Activated CD4-positive, alpha-beta memory T cell treated with anti-CD3 and anti-CD28 coated beads for 36 hours (primary cell): ENCODE measurements at places on chromosomes 4 and X. TPM values are rescaled to one million over a fixed set of nuclear protein-coding genes. Genes with fewer than 3 reads are reported as not detected.

Gene AWAT2
- not detected for total RNA-seq

DNA sequence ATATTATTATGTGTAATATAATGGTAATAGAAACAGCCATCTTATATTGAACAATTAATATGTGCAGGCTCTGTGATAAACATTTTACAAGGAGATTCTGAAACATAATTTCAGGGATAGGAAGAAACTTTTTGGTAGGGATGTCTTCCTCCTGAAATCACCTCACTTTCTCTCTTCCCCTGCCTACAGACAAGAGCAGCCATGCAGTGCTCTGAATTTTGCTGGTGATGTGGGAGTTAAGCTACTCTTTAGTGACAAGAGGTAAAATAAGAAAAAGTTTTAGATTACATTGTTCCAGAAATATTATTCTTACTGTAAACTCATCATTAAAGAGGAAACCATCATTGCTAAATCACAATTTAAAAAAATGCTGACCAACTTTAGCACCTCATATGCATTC, 36.1 kb downstream of the LARP7 start:
- no peak overlapping the region for H3K4me3 ChIP-seq
- H3K27me3 ChIP-seq, result no peaks in the 10 kb centered on the region

DNA sequence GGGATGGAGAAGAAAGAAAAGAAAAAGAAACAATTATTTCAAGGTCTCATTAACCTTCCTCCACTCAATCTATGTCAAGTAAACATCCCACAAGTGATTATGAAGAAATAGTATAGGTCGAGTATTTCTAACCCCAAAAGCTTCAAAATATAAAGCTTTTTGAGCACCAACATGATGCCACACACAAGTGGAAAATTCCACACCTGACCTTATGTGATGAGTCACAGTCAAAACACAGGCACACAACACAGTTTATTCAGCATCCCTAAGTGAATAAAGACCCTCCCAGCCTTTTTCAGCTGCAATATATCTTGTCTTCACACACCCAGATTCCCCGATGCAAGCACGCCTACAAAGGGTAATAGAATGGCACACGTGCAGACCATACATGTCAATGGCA, 51.7 kb upstream of the VEGFC start:
- no peak overlapping the region for H3K27ac ChIP-seq
- H3K4me1 ChIP-seq, result no peaks in the 10 kb centered on the region
- H3K27me3 ChIP-seq, result no peaks in the 10 kb centered on the region
- H3K4me3 ChIP-seq, result no peak overlapping the region

DNA sequence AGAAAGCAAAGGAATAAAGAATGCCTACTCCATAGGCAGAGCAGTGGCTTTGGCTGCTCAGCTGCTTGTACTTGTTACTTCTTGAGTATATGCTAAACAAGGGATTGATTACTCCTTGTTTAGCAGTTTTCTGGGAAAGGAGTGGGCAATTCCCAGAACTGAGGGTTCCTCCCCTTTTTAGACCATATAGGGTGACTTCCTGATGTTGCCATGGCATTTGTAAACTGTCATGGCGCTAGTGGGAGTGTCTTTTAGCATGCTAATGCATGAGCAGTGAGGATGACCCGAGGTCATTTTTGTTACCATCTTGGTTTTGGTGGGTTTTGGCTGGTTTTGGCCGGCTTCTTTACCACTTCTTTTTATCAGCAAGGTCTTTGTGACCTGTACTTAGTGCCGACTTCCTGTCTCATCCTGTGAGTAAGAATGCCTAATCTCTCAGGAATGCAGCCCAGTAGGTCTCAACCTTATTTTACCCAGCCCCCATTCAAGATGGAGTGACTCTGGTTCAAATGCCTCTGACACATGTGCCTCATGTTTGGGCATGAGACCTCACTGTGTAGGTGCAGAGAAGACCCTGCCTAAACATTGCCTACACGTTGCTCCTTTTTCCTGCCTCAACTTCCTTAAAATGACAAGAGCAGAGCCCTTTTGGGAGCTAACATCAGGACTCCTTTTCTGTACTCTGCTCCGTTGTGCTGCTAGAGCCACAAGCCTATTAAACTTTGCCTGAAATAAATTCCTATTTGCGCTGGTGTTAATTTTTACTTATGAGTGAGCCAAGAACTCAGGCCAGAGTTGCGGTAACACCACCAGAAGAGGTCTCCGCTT, 21.0 kb upstream of the UBA6 start:
- H3K36me3 ChIP-seq, result peaks cover 16% of the 10 kb centered on the region
- DNase-seq, result no peak
- H3K27ac ChIP-seq, result no peak overlapping the region
- H3K4me3 ChIP-seq, result no peak overlapping the region

GRCh38 chrX:38959736-38960135, 158.5 kb downstream of the MID1IP1 start:
- H3K27ac ChIP-seq, result no peak overlapping the region
- DNase-seq, result no peak
- no peak overlapping the region for H3K4me3 ChIP-seq
- no peaks in the 10 kb centered on the region for H3K4me1 ChIP-seq
- H3K36me3 ChIP-seq, result peaks cover 7% of the 10 kb centered on the region
- H3K27me3 ChIP-seq, result no peaks in the 10 kb centered on the region

DNA sequence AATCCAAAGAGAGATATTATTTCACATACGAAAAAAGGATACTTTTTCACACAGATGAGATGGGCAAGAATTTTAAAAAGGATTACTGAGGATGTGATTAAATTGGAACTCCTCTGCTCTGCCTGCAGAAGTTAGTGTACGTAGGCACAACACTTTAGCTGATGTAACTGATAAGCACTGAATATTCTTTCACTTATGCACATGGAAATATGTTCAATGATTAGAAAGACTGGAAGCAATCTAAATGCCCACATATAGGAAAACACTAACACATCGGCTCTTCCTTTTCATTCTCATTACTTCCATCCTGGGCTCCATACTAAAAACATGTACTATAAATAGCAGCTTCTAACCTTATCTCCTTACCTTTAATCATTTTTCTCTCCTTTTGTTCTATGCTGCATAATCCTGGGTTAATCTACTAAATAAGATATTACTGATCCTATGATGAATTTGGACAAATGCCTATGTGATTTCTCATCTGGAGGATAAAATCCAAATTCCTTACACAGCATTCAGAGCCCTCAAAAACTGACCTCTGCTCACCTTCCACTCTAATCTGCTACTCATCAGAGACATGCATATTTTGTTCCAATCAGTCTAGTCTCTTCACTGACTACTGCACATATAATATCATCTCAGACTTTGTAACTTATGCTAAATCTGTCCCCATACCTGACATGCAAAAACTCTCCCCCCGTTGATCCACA, 197.8 kb downstream of the PDGFC start:
- DNase-seq, result no peak
- H3K36me3 ChIP-seq, result no peaks in the 10 kb centered on the region
- H3K27ac ChIP-seq, result no peak overlapping the region
- H3K4me1 ChIP-seq, result no peaks in the 10 kb centered on the region

Gene KLB
- total RNA-seq, result not detected

DNA sequence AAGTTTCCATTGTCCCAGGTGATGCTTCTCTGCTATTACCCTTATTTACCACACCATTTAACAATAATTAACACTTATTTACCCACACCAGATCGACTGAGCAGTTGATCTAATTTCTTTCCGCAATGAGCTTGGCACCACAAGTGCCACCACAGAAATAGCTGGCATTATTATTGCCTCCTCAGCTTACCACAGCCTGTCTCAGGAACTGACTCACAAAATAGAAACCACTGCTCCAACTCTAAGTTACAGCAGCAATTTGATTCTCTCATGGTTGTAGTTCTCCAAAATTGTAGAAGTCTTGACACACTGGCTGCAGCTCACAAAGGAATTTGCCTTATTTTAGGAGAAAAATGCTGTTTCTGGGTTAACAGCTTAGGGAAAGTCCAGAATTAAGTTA, 22.5 kb downstream of the ZNF721 start:
- peaks cover 29% of the 10 kb centered on the region for H3K4me1 ChIP-seq
- peak; percentile 19 for DNase-seq
- H3K27me3 ChIP-seq, result no peaks in the 10 kb centered on the region
- no peak overlapping the region for H3K4me3 ChIP-seq
- peaks cover 53% of the 10 kb centered on the region for H3K36me3 ChIP-seq

DNA sequence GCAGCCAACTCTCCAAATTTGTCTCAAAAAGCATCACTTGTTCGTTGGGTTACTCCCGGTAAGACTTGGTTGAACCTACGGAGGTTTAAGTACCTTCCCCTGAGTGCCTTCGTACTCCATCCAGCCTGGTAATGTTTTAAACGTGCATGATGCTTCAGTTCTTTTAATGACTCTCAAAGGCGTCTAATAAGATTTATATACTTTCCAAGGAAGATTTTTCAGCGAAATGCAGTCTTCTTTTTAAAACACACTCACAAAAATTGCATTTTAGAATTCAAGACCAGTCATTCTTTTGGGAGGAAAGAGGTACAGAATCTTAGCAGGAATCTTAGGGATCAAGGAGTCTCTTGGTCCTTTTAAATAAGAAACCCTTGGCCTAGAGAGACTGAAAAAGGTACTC, 430 bp upstream of the TRPC3 start:
- H3K27ac ChIP-seq, result no peak overlapping the region
- H3K4me3 ChIP-seq, result peak overlapping the region; percentile 70
- no peak for DNase-seq
- H3K4me1 ChIP-seq, result peaks cover 9% of the 10 kb centered on the region

GRCh38 chr4:71444395-71444794, 105.6 kb downstream of the SLC4A4 start:
- no peak overlapping the region for H3K27ac ChIP-seq
- no peak for DNase-seq

- no peaks in the 10 kb centered on the region for H3K36me3 ChIP-seq
- H3K27ac ChIP-seq, result no peak overlapping the region
- peaks cover 4% of the 10 kb centered on the region for H3K27me3 ChIP-seq
- no peak for DNase-seq
- no peaks in the 10 kb centered on the region for H3K4me1 ChIP-seq
- no peak overlapping the region for H3K4me3 ChIP-seq
Measured at GRCh38 chr4:44583393-44583792, 68.0 kb downstream of the YIPF7 start.

Gene CD40LG
- total RNA-seq, result 153 TPM

Gene VSIG1
- total RNA-seq, result 1.2 TPM

DNA sequence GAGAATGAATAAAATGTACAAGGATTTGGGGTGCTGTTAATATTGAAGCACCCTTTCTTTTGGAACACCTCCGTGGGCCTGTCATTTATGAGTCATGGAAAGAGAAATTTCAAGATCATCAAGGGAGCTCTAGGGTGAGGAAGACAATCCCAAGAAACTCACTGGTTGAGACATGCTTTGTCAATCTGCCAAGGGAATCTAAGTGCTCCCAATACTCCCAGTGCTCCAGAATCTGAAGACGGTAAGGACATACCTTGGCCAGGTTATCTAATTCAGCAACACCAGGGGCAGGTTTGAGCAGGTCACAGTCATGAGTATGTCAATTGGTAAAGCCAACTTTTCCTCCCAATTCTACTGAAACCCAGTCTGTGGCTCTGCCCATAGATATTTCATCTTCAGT, 556.4 kb upstream of the CPEB2 start:
- no peak overlapping the region for H3K27ac ChIP-seq
- no peaks in the 10 kb centered on the region for H3K27me3 ChIP-seq
- no peak for DNase-seq
- H3K4me1 ChIP-seq, result no peaks in the 10 kb centered on the region
- H3K4me3 ChIP-seq, result no peak overlapping the region

DNA sequence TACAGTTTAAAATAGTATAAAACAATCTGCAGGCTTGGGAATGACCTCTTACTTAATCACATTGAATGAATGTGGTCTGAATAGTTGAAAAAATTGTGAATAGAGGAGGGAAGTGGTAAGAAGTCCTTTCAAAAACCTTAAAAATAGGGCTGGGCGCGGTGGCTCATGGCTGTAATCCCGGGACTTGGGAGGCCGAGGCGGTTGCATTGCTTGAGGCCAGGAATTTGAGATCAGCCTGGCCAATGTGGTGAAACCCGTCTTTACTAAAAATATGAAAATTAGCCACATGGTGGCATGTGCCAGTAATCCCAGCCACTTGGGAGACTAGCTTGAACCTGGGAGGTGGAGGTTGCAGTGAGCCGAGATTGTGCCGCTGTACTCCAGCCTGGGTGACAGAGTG, 36.5 kb downstream of the HERC3 start:
- peaks cover 29% of the 10 kb centered on the region for H3K4me1 ChIP-seq
- no peaks in the 10 kb centered on the region for H3K27me3 ChIP-seq
- H3K4me3 ChIP-seq, result no peak overlapping the region
- peaks cover 27% of the 10 kb centered on the region for H3K36me3 ChIP-seq
- DNase-seq, result no peak
- no peak overlapping the region for H3K27ac ChIP-seq

DNA sequence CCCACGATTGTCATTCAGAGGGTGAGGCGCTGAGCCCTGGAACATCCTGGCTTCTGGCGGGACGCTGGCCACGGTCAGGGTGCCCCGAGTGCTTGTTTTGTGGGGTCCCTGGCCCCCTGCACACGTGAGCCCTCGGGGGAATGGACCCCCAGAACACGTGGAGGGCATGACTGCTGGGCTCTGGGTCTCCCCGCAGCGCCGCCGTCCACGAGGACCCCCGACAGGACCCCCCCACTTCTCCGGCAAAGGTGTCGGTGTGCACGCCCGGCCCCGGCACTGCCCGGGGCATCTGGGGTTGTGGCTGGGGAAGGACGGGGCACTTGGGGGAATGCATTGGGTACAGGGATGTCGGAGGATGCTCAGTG, 13.9 kb upstream of the GTPBP6 start:
- no peaks in the 10 kb centered on the region for H3K4me1 ChIP-seq
- H3K4me3 ChIP-seq, result no peak overlapping the region
- H3K27me3 ChIP-seq, result peaks cover 1% of the 10 kb centered on the region
- H3K36me3 ChIP-seq, result peaks cover 12% of the 10 kb centered on the region

- no peaks in the 10 kb centered on the region for H3K36me3 ChIP-seq
- no peaks in the 10 kb centered on the region for H3K27me3 ChIP-seq
- no peak overlapping the region for H3K27ac ChIP-seq
- no peaks in the 10 kb centered on the region for H3K4me1 ChIP-seq
- DNase-seq, result no peak
Measured at GRCh38 chr4:175511861-175512260, 300.2 kb downstream of the GPM6A start.

DNA sequence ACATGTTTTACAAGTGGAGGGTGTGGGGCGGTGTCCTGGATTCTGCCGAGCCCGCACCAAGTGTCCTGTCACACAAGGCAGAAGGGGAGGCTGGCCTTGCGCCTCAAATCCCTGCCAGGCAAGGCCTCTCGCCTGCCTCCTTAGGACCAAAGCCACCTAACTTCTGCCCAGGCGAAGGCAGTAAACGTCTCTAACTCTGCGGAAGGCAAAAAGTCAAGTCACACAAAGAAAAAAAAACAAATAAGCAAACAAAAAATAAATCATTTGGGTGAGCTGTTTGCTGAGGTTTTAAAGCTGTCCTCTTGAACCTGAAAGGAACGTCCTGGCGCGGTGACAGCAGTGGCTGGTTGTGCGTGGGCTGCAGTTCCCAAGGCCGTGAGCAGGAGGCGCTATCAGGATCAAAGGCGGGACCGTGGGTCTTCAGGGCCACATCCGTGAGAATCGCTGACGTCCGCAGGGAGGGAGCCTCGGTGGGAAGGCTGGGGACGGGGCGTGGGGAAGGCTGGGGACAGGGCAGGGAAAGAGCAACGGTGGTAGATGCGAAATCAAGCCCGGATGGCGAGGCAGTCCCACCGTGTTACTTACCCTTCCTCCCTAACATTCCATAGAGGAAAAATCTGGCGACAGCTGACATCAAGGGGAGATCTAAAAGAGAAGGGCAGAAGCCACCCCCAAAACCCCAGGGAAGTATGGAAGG, 99.1 kb downstream of the TRAPPC11 start:
- H3K36me3 ChIP-seq, result no peaks in the 10 kb centered on the region
- H3K27me3 ChIP-seq, result peaks cover 14% of the 10 kb centered on the region
- H3K4me1 ChIP-seq, result no peaks in the 10 kb centered on the region
- H3K4me3 ChIP-seq, result no peak overlapping the region
- no peak for DNase-seq
- H3K27ac ChIP-seq, result no peak overlapping the region

Gene UNC5C
- total RNA-seq, result not detected
